ENCODE measurements at places on chromosomes 6 and 20. TPM values are rescaled to one million over a fixed set of nuclear protein-coding genes. Genes with fewer than 3 reads are reported as not detected.

GRCh38 chr6:33788694-33789549, at the start of gene LEMD2:
Gene LEMD2 (minus strand): TSS chr6:33789130. CDS start chr6:33789116, 14 bp downstream.
- DNase-seq: peak; percentile 96
- H3K27me3 ChIP-seq: no peaks in the 10 kb centered on the region
- H3K36me3 ChIP-seq: no peaks in the 10 kb centered on the region
- H3K4me1 ChIP-seq: peaks cover 7% of the 10 kb centered on the region

GRCh38 chr6:157438611-157439111, 57.7 kb downstream of the ZDHHC14 start:
- H3K4me3 ChIP-seq: no peak overlapping the region
- DNase-seq: no peak
- no peak overlapping the region for H3K27ac ChIP-seq
- no peaks in the 10 kb centered on the region for H3K27me3 ChIP-seq

Gene RAMACL
- 0.48 TPM for total RNA-seq

GRCh38 chr20:58839991-58840747, 10.5 kb downstream of the GNAS-AS1 start:
- no peak overlapping the region for H3K27ac ChIP-seq
- peaks cover 19% of the 10 kb centered on the region for H3K27me3 ChIP-seq
- DNase-seq: no peak
- no peaks in the 10 kb centered on the region for H3K36me3 ChIP-seq
- H3K4me3 ChIP-seq: no peak overlapping the region

GRCh38 chr6:37311741-37312473, 41.9 kb upstream of the RNF8 start:
- no peaks in the 10 kb centered on the region for H3K4me1 ChIP-seq
- no peak overlapping the region for H3K27ac ChIP-seq
- H3K4me3 ChIP-seq: no peak overlapping the region
- no peak for DNase-seq
- H3K27me3 ChIP-seq: no peaks in the 10 kb centered on the region

GRCh38 chr6:30682143-30683117, 4.0 kb downstream of the PPP1R18 start:
- H3K36me3 ChIP-seq: no peaks in the 10 kb centered on the region
- H3K27ac ChIP-seq: peak overlapping the region; percentile 84
- DNase-seq: peak; percentile 75

DNA sequence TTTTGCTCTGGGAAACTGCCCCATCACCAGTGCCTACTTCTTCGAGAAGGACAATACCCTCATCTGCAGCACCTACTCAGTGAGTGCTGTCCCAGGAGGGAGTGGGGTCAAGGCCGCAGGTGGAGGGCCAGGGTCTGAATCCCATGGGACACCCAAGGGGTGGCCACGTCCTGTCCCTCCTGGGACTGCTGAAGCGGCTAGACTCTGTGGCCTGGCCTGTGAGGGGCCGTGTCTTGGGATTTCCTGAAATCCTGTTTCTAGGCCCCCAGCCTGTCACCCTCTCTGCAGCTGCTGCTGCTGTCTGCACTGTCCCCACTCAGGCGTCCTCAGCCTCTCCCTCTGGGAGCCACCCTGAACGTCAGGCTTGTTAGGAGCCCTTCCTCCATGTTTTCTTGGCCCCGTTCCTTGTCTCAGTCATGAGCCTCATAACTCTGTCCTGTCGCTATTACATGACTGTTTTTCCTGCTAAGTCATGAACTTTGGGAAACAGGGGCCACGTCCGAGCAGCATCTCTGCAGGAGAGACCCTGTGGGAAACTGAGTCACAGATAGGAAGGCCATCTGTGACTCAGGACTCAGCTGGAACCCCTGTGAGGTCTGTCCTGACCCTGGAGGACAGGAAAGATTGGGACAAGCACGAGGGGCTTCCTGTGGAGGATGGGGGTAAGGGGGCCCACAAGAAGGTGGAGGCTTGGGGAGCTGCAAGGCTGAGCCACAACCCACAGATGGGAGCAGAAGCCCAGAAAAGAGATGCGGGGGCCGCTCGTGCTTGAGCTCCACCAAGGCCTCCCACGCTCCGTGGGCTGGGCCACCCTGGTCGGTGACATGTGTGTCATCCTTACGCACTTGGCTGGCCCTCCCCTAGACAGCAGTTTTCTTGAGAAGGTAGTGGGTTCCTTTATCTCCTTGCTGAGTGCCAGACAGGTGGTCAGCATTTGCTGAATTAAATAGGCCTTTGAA, 49.9 kb downstream of the EFCAB8 start:
- H3K4me3 ChIP-seq: no peak overlapping the region
- H3K27ac ChIP-seq: no peak overlapping the region
- H3K27me3 ChIP-seq: no peaks in the 10 kb centered on the region
- H3K36me3 ChIP-seq: no peaks in the 10 kb centered on the region
- no peaks in the 10 kb centered on the region for H3K4me1 ChIP-seq

Gene KCNK17
- total RNA-seq: not detected

Gene SMIM29
- 12.8 TPM for total RNA-seq

Gene BTN1A1
- not detected for total RNA-seq

- peak overlapping the region; percentile 64 for H3K4me3 ChIP-seq
- peak overlapping the region; percentile 97 for H3K27ac ChIP-seq
- no peaks in the 10 kb centered on the region for H3K4me1 ChIP-seq
- H3K27me3 ChIP-seq: no peaks in the 10 kb centered on the region
- peak; percentile 65 for DNase-seq
- no peaks in the 10 kb centered on the region for H3K36me3 ChIP-seq
Observed at GRCh38 chr6:28336284-28337120, 554 bp upstream of the ZSCAN31 start.

- H3K4me3 ChIP-seq: no peak overlapping the region
- DNase-seq: no peak
- H3K27ac ChIP-seq: no peak overlapping the region
- H3K36me3 ChIP-seq: no peaks in the 10 kb centered on the region
- no peaks in the 10 kb centered on the region for H3K4me1 ChIP-seq
Observed at GRCh38 chr20:61631751-61632150, 379.7 kb downstream of the CDH4 start.

DNA sequence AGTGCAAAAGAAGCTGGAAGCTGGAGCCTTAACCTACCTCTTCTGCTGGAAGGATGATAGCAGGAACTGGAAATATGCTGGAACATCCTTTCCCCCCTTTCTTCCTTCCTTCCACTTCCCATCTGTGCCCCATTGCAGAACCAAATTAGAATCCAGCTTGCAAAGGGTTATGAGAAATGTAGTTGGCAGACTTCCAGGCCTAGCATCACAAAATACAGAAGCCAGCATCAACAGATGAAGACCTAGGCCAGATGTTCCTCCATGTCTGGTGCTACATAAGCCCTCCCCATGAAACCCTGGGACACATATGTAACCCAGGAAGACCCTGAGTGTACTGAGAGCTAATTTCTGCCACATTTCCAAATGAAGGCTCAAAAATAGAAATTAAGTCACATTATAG, 40.0 kb upstream of the TFAP2B start:
- H3K4me3 ChIP-seq: no peak overlapping the region
- no peaks in the 10 kb centered on the region for H3K36me3 ChIP-seq
- no peak for DNase-seq
- H3K27me3 ChIP-seq: no peaks in the 10 kb centered on the region
- H3K4me1 ChIP-seq: no peaks in the 10 kb centered on the region

- H3K4me3 ChIP-seq: peak overlapping the region; percentile 62
- peaks cover 9% of the 10 kb centered on the region for H3K36me3 ChIP-seq
- H3K27ac ChIP-seq: peak overlapping the region; percentile 92
- H3K4me1 ChIP-seq: peaks cover 15% of the 10 kb centered on the region
Observed at GRCh38 chr6:33323623-33323948, 6.0 kb upstream of the ZBTB22 start.

DNA sequence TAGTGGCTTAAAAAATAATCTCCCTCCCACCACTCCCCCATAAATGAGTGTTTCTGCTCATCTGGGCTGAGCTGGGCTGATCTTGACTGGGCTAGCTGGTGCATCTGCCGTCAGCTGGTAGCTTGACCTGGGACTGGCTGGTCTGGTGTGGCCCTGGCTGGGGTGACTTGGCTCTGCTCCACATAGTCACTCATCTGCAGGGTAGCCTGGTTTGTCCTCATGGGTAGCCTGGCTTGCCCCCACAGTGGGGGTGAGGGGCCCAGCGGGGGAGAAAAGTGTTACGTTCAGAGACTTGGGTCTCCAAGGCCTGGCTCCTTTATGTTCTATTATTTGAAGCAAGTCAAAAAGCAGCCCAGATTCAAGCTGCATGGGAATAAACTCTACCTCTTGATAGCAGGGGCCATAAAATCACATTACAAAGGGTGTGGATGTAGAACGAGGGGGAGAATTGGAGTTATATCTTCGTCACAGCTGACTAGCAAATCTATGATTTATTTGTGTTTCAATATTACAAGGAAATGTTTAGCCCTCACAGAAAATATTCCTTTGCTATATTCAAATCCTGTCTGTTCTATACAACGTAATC, 32.9 kb downstream of the EDN3 start:
- H3K27me3 ChIP-seq: no peaks in the 10 kb centered on the region
- DNase-seq: peak; percentile 72
- peak overlapping the region; percentile 71 for H3K27ac ChIP-seq
- no peaks in the 10 kb centered on the region for H3K36me3 ChIP-seq

DNA sequence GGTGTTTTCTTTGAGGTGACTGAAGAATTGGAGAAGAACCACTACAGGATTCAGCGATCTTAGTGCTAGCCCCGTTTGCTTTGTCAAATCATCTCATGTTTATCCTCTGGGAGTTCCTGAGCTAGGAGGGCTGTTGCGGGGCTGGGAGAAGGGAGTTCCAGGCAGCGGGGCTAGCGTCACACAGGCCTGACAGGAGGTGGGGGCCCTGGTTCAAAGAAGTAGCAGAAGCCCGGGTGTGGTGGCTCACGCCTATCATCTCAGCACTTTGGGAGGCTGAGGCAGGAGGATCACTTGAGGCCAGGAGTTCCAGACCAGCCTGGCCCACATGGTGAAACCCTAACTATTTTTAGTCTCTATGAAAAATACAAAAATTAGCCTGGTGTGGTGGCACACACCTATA, 33.2 kb upstream of the SULF2 start:
- DNase-seq: no peak
- no peaks in the 10 kb centered on the region for H3K4me1 ChIP-seq
- H3K4me3 ChIP-seq: no peak overlapping the region
- H3K27ac ChIP-seq: no peak overlapping the region
- no peaks in the 10 kb centered on the region for H3K27me3 ChIP-seq

Gene TP53TG5
- total RNA-seq: 1.0 TPM

Gene TBXT
- not detected for total RNA-seq

DNA sequence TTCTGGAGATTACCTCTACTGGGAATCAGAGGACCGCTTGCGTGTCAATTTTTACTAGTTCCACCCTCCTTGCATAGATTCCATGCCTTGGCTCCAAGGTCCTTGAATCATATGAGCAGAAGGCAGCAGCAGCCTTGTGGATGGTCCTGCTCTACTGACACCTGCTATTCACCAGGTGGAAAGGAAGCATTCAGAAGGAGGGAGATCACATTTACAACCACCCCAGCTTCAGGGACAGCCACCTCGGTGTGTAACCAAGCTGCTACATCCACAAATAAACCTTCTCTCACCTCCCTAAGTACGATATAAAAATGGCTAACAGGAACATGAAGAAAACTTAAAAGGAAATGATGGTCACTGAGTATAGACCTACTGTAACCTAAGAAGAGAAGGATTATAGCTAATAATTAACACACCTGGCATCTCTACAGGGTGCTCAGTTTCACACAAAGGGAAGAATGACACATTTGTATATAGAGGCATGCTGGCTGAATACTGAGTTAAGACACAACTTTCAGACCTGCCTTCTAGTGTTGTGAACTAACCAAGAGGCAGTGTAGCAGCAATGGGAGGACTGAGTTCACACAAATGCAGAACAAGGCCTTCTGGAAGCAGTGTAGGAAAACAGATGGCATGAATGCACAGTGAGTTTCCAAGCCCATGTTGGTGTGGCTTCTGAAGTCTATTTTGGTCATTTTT, 46.3 kb upstream of the SRPK1 start:
- H3K27ac ChIP-seq: no peak overlapping the region
- DNase-seq: no peak
- H3K4me3 ChIP-seq: no peak overlapping the region
- no peaks in the 10 kb centered on the region for H3K4me1 ChIP-seq
- no peaks in the 10 kb centered on the region for H3K27me3 ChIP-seq

DNA sequence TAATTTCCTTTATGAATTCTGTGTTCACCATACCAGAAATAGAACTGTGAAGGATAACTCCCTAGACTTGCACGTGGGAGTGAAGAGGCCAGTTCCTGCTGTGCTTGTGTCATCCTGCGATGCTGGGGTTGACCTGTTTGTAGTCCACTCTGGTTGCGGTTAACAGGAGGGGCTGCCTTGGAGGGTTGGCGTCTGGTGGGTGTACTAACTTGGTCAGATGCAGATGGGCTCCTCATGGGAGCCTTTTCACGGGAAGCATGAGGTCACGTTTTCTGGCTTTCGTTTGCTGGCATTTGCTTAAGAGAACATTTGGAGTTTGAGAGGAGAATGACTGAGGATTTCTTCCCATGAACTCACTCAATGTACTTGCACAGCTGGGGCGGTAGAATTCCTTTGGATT, 41.2 kb downstream of the IGF2R start:
- peaks cover 8% of the 10 kb centered on the region for H3K4me1 ChIP-seq
- no peaks in the 10 kb centered on the region for H3K27me3 ChIP-seq
- H3K27ac ChIP-seq: no peak overlapping the region
- no peak for DNase-seq
